ENCODE measurements at places on chromosomes 12 and 14.

DNA sequence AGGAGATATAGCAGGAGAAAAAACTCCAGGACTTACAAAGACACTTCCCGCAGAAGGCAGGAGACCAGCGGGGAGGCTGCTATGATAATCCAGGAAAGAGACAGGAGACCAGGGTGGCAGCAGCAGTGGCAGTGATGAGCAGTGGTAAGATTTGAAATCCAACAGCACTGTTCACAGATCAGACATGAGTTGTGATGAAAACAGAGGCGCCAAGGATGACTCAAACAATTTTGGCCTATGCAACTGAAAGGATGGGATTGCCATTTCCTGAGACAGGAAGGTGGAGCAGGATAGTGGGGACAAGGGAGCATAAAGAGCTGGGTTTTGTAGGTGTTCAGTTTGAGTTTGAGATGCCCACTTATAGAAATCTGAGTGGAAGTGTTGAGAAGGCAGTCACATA lies 108.6 kb upstream of the DYRK2 start:
- no peak for DNase-seq

- no peak for DNase-seq
These were observed 6.6 kb downstream of the CACNA2D4 start for GRCh38 chr12:1911598-1912575.

DNA sequence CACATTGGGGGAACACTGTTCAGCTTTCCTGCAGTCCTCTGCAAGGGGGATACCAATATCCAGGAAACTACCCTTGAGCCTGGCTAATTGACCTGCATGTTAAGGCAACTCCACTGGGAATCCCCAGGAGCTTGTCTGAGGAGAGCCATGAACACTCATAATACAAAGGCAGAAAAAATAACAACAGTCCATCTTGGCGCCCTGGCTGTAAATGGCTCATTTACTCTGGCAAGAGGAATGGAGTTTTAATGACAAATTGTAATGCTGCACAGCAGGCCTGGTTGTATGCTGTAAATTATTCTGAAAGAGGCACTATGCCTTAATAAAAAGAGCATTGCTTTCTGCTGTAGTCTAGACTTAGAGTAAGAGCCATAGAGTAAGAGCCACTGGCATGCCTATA lies 58.3 kb downstream of the SLC8A3 start:
- DNase-seq = no peak

DNA sequence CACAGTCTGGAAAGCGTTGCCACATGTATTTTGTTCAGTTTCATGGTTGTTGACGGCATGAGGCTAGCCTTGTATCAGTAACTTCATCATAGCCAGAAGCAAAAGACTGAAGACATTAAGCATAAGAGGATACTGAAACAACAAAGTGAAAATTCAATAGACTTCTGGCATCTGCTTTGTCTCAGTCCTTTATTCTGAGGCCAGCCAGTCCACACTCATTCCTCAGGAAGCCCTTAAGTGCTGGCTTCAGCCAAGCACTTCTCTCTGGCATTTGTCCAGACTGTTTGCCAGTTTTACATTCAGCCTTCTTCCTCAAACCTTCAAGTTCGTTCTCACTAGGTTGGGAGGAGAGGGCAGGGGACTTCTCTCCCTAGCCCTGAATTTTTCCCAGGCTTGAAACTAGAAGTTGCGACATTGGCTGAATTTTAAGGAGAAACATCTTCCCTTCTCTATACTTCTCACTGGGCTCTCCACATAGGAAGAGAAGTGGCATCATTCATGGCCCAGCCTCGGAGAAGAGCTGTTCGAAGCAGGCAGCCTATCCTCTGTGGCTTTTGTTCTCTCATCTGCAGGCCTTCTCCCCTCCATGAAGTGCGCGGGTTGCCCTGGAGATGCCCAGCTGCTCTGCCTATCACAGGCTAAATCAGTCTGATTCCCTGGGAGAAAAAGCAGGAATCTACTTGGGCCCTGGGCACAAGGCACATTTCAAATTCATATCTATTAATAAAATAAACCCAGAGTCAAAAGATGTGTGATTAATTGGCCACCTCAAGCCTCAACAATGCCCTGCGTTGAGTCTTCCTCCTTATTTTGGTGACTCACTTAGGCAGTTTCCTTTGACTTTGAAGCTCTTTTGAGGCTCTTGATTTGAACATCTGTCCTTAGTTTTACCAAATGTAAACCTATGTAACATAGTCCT lies 130.9 kb upstream of the PLEKHA5 start:
- DNase-seq = peak; percentile 72

- peak; percentile 50 for DNase-seq
These were observed 123.4 kb downstream of the PTPRQ start for GRCh38 chr12:80567401-80567800.

DNA sequence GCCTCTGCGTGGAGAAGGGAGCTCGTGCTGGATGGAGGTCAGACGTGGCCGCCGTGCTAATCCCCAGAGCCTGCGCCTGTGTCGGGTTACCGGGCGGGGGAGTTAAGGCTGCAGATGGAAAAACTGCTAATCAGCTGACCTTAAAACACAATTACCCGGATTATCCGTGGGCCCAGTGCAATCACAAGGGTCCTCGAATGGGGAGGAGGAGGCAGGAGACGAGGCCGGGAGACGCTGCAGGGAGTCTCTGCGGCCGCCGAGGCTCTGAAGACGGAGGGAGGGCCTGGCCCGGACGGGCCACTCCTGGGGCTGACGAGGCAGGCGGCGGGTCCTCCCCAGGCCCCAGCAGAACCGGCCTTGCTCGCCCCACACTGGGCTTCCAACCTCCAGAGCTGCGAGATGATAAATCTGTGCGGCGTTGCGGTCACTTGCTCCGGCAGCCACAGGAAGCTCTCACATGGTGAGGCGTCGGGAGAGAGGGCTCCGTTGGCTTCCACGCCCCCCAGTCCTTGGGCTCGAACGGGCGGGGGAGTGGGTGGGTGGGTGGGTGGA lies 32.9 kb upstream of the FBRSL1 start:
- DNase-seq = no peak

DNA sequence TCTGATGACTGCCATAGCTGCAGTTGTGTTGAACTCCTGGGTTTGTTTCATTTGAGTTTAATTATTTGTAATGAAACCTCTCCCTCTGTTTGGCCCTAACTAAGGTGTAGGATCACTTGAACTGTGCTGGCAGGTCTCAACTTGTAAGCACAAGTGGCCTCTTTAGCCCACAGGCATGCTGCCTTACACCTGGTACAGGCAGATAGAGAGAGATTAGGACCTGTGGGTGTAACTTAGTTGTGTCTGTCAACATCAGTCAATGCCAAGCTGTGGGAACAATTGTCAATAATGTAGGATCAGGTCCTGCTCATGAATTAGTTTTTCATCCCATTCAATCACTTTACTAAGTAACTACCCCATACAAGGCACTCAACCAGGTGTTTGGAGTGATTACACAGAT lies 263.0 kb upstream of the G2E3 start:
- no peak for DNase-seq

DNA sequence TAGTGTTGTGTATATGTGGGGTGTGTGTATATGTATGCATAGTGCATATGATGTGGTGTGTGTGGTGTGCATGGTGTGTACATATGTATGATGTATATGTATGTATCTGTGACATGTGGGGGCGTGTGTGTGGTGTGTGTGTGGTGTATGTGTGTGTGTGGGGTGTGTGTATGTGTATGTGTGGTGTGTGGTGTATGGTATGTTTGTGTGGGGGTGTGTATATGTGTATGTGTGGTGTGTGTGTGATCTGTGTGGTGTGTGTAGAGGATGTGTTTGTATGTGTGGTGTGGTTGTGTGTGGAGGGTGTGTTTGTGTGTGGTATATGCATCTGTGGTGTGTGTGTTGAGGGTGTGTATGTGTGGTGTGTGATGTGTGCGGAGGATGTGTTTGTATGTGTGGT lies 61.6 kb downstream of the CLMN start:
- no peak for DNase-seq

DNA sequence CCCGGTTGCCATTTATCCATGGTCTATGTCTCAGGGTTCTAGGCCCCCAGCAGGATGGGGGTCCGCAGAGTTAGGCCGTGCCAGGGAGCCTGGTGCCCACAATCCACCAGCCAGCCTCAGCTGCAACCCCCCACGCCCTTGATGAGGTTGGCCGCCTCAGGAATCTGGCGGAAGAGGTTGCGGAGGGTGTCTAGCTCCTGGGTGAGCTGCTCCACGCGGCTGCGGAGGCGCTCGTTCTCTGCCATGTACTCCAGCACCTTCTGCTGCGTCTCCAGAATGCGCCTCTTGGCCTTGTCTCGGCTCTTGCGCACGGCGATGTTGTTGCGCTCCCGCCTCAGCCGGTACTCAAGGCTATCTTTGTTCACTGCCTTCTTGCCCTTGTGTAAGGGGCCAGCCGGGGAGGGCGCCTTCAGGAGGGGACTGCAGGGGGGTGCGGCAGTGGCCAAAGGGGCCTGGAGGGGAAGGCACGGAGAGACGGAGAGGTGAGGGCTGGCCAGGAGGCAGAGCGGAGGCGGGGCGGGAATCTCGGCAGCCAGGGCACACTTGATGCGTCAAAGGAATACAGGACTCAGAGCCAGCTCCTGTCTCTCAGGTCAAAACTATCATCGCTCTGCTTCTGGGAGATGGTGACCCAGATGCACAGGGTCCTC lies 1.6 kb downstream of the CEBPE start:
- DNase-seq = no peak

DNA sequence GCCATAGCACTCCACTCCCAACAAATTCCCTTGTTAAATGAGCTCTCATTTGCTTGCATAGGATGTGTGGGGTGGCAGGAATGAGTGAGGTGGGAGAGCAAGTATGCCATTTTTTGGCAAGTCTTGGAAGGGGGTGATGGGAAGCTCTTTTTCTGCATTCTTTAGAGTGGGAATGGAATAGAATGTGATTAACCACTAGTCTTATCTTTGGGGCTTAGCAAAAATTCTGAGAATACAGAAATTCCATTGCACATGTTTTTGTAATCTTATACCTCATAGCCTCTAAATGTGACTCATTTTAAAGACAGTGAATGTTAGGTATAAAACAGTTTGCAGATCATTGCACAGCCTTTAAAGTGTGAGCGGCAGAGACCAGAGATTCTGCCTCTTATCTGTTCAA lies 28.4 kb upstream of the NEDD1 start:
- DNase-seq = peak; percentile 74

All from fibroblast of pulmonary artery (primary cell).